H4 (cell line): ENCODE measurements at places on chromosomes 7 and 10.
A peak's percentile ranks its signal among the peaks of the same experiment; 100 is the strongest.

- peak; percentile 63 for DNase-seq
These were observed 42.0 kb downstream of the ZC3HC1 start for GRCh38 chr7:130008941-130009847.

DNA sequence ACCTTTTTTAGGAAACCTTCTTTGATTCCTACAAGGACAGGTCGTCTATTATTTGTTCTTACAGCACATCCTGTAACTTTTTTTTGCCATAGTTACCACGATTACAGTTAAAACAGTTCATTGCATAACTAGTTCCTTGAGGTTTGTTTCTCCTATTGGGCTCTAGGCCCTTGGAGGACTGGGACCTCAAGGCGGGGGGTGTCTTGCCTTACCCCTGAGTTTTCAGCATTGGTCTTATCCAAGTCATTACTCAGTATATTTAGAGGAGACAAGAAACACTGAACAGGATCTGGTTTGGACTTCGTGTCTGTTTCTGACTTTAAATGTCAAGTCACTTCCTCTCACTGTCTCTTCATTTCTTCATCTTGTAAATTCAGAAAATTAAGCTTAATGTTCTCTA, 369.8 kb downstream of the SDK1 start:
- DNase-seq = no peak

GRCh38 chr7:20828947-20829346, 42.3 kb upstream of the SP8 start:
- DNase-seq = no peak

DNA sequence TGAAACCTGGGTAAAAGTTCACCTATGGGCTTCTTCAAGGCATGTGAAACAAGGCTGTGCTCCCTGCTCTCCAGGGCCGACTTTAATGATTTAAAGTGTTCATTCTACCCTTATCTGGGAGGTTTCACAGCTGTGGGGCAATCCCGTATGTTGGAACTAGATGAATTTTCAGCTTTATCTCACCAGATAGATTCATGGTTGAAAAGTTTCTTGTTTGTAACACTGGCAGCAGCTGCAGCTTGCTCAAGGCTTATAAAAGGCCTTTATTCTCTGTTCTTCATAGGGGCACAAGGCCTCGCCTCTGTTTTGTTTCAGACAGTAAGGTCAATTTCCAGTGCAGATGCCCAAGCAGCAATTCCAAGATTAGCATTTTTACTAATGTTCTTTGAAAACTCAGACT, 70.4 kb upstream of the DNAJB12 start:
- no peak for DNase-seq

DNA sequence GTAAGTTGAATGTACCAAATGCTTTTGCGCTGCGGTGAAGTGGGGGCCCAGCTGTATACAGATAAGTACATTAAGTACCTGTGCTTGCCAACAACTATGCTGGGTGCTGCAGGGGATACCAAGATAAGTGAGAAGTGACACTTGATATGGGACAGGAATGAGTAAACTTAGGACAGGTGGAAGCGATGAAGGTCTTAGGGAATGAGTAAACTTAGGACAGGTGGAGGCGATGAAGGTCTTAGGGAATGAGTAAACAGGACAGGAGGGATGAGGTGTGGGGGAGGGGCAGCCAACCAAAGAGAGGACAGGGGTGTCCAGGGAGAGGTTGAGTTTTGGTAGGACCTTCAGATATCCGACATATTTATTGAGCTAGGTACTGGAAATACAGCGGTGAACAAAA, 1.4 kb downstream of the MDH2 start:
- no peak for DNase-seq

- DNase-seq = no peak
These were observed 50.1 kb downstream of the COL1A2 start for GRCh38 chr7:94444813-94445212.

- DNase-seq = no peak
These were observed 1324.5 kb downstream of the XPNPEP1 start for GRCh38 chr10:108598831-108599230.

- DNase-seq = no peak
These were observed 64.2 kb upstream of the DDC start for GRCh38 chr7:50629238-50629901.
